ENCODE measurements at places on chromosomes 6 and 20. TPM values are rescaled to one million over a fixed set of nuclear protein-coding genes. Genes with fewer than 3 reads are reported as not detected.
A peak's percentile ranks its signal among the peaks of the same experiment; 100 is the strongest.

GGTLC1 gene
- not detected for total RNA-seq

NPEPL1 gene
- 25.0 TPM for total RNA-seq

WFDC12 gene
- not detected for total RNA-seq

SAMD10 gene
- 16.9 TPM for total RNA-seq

SIRPB1 gene
- total RNA-seq: 0.95 TPM

CALHM5 gene
- total RNA-seq: 0.10 TPM

ULBP1 gene
- 8.2 TPM for total RNA-seq

PRDM13 gene
- total RNA-seq: not detected

C6orf163 gene
- total RNA-seq: 4.7 TPM

- DNase-seq: no peak
Observed at GRCh38 chr20:40082436-40082835, 606.6 kb downstream of the MAFB start.

- DNase-seq: peak; percentile 86
Observed at GRCh38 chr6:35496841-35497570, at the start of gene TEAD3. Gene TEAD3 (minus strand): TSS chr6:35497079.

DNA sequence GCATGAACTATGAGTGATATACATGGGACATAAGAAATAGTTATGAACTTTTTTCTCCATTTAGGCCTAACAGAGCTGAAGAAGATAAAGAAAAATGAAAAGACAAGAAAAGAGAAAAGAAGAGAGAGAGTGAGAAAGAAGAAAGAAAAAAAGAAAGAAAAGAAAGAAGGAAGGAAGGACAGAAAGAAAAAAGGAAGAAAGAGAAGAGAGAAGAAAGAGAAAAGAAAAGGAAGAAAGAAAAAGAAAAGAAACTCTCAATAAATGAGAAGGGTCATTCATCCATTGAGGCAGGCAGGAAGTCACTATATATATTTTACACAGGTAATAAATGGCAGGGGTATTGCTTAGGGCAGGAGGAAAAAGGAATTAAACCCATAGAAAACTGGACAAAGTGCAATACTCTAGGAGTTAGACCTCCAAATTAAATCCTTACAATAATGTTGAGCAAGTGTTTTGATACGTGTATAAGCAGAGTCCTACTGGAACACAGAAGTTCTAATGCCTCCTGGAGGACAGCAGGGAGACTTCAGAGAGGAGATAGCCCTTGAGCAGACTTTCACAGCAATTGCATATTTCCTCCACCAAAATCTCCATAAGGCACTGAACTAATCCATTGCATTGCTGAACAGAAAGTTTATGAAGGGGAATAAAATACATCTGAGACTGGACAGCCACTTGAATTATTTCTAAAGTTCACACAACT, 86.4 kb upstream of the TENT5A start:
- no peak for DNase-seq

- DNase-seq: no peak
Observed at GRCh38 chr6:121582262-121582661, 146.8 kb downstream of the GJA1 start.

DNA sequence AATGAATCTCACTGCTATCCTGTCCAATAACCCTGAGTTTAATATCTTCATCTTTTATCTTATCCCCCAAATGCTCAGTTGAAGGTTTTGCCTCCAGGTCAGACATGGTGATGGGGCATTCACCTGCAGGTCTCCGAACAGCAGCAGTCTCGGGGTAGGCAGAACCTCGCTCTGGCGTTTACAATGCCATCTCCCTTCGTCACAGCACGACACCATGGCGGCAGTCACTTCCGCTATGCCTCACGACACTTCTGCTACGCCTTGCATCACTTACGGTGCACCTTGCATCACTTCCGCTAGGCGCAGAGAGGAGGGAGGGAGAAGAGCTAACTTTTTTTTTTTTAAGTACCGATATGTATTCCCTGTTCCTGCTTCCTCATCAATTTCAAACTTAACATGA, 194.9 kb downstream of the BCAS1 start:
- DNase-seq: no peak

DNA sequence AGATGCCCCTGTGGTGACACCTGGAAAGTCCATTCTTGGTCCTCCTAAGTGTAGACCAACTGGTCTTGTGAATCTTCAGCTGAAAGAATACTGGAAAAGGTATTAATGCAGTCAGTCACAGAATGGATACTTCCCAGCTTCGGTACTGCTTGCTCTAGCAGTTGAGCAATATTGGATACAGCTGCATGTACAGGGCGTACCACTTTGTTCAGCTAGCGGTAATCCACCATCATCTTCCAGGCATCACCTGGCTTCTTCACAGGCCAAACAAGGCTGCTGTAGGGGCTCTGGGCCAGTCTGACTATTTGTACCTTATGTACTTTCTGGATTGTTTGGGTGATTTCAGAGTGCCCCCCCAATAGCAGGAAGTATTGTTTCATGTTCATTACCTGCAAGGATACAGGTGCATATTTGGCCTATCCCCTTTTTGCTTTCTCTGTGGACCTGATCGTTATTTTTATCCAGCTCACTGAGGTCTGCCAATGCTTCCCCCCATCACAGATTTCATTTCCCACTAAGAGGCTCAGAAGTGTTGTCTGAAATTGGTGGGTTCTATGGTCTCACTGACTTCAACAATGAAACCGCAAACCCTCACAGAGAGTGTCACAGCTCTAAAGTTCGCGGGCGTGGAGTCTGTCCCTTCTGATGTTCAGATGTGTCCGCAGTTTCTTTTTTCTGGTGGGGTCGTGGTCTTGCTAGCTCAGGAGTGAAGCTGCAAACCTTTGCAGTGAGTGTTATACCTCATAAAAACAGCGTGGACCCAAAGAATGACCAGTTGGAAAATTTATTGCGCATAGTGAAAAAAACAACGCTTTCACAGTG, 52.2 kb downstream of the TRIM27 start:
- no peak for DNase-seq

- no peak for DNase-seq
Observed at GRCh38 chr6:142860498-142860897, 84.5 kb downstream of the HIVEP2 start.

DNA sequence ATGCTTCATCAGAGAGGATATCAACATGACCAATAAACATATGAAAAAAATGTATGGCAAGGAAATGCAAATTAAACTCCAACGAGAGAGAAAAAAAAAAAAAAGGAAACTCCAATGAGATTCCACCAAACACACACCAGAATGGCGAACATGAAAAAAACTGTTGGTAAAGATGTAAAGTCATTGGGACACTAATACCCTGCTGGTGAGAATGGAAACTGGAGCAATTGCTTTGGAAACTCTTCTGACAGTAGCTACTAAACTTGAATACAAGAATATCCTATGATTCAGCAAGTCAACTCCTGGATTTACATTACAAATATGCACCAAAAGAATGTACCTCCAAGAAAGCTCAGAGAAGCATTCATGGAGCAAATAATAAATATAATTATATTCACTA, 260.7 kb upstream of the ECI2 start:
- DNase-seq: no peak

- DNase-seq: no peak
Observed at GRCh38 chr6:92139601-92140000, 1279.8 kb downstream of the EPHA7 start.

- DNase-seq: no peak
Observed at GRCh38 chr6:99530627-99531026, 15.4 kb upstream of the USP45 start.

- DNase-seq: no peak
Observed at GRCh38 chr6:1491591-1492319, 102.4 kb downstream of the FOXF2 start.
